ENCODE measurements at places on chromosomes 13 and 19.

DNA sequence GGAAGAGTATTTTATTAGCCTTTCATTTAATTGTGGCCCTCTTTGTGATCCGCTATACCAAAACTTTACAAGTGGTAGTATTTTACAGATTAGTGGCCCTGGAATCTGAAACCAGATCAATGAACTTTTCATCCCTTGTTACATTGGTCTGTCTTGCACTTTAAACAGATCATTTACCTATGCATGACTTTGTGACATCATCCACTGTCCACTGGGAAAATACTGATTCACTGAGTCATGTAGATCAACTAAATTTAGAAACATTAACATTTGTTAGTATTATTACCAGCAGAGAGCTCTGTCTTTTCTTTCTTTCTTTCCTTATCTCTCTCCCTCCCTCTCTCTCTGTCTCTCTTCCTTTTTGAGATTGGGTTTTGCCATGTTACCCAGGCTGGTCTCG lies 17.5 kb downstream of the PCDH8 start:
- DNase-seq, result no peak

DNA sequence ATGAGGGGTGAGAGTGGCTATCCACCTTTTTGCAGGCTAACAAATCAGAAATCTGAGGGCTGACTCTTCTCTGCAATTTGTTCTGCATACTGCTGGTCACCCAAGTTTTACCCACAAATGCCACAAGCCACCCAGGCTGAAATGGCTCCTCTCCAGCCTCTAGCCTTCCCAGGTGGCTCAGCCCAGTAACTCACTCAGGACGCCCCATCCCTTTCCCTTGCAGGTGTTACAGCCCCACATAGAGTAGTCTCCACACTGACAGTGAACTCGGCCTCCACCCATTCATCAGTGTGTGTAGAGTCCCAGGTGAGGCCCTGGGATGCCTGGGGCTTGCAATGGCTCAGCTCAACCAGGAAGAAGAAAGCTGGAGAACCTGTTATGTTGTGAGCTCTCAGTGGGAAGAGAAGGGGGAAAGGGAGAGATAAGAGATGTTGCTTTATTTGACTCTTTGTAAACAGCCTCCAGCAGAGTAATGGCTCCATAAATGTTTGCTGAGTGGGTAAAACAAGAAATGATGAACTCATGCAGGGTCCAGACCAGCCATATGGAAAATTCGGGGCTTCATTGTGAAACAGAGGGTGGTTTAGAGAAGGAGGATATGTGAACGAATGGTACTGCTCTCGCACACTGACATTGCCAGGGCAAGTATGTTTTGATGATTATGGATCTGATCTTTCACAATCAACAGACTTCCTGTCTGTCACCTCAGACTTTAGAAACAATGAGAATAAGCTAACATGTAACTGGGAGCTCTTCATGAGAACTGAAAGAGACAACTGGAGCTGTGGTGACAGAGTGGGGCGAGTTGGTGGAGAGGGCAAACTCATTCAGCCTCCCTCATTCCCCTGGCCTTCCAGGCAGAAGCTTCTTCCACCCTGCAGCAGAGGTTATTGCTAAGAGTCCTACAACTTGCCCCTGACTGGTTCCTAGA lies 74.2 kb upstream of the RFC3 start:
- DNase-seq, result no peak

DNA sequence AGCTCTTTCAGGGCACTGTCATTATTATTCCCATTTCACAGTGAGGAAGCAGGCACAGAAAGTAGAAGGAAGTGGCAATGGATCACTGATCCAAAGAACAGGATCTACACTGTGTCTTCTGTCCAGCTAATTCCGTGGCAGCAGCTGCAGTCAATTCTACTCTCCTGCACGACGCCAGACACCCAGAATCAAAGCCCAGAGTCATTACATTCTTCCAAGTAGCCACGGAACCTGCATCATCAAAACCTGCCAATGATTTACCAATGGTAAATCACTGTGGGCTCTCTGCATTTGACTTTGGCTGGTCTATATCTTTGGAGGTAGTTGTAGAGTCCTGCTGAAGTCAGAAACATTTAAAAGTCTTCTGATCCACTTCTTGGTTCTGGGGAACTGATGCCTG lies 767.7 kb downstream of the LIG4 start:
- DNase-seq, result no peak

- DNase-seq, result no peak
Measured at GRCh38 chr13:110811771-110812120, 98.2 kb downstream of the ING1 start.

DNA sequence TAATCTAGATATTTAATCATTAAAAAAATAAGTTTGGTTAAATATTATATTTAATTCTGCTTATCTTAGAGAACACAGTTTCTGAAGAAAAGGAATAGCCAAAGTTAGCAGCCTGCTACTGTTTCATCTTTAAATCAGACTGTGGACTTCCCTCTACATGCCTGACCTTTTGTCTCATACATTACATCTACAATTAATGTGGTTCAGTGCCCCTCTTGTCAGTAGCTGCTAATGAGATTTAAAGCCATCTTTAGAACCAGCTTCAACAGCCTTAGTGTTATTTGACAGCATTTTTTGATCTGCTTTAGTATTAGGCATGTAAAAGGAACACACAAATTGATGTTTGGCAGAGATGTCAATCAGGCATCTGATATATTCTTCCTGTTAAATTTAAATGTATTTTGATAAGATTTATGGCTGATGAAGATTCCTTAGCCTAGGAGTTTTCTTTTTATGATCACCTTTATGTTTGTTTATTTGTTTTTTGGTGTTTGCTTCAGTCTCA lies 1925.8 kb upstream of the PRR20A start:
- no peak for DNase-seq
